ENCODE measurements at places on chromosomes 12 and 14.

DNA sequence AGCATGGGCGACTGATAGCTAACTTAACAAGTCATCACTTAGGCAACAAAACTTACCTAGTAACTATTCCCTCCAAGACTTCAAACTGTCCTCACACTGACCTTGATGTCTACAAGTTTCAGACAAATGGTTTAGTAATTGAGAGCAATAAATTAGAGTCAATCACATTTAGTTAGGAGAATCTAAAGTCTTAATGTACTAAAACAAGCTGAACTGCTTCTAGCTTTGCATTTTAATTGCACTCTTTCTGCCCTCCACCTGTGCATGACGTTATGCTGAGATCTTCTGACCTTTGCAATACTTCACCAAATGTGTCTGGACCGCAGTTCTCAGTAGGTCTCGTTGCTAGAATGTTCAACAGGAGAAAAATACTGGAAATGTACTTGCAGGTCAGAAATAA lies 158.0 kb downstream of the PIK3C2G start:
- DNase-seq, result no peak

- DNase-seq, result no peak
These were observed 127.1 kb downstream of the CAPZA3 start for GRCh38 chr12:18864900-18865561.

DNA sequence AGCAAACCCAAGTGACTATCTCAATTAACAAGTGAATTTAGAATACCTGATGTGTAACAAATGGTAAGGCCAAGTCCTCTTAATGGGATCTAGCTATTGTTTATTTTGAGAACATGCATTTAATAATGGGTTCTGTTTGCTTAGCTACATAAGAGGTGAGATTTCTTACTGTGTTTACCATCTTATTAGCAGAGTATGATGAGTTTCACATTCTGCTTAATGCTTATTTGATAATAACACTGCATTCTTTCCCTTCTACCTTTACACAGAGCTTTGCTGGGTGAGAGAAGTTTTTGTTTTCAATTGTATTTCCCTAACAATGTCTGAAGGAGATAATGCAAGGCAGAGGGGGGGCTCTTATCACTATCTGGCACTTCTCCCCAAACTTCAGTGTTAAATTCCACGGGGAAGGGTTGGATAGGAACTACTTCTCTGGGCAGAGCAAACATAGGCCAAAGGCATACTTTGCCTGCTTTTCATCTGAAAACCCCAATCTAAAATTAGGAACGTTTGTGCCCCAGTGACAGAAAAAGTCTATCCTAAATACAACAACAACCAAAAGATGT lies 129.0 kb upstream of the ATXN7L3B start:
- DNase-seq, result no peak

GRCh38 chr12:94143951-94144350 lies 4.4 kb upstream of the PLXNC1 start:
- DNase-seq, result no peak

- no peak for DNase-seq
These were observed 2.8 kb downstream of the OLR1 start for GRCh38 chr12:10169104-10169503.

- DNase-seq, result no peak
These were observed 41.4 kb downstream of the RIMBP2 start for GRCh38 chr12:130674676-130675075.

- no peak for DNase-seq
These were observed 337.1 kb downstream of the TMEM121 start for GRCh38 chr14:105863296-105864108.

DNA sequence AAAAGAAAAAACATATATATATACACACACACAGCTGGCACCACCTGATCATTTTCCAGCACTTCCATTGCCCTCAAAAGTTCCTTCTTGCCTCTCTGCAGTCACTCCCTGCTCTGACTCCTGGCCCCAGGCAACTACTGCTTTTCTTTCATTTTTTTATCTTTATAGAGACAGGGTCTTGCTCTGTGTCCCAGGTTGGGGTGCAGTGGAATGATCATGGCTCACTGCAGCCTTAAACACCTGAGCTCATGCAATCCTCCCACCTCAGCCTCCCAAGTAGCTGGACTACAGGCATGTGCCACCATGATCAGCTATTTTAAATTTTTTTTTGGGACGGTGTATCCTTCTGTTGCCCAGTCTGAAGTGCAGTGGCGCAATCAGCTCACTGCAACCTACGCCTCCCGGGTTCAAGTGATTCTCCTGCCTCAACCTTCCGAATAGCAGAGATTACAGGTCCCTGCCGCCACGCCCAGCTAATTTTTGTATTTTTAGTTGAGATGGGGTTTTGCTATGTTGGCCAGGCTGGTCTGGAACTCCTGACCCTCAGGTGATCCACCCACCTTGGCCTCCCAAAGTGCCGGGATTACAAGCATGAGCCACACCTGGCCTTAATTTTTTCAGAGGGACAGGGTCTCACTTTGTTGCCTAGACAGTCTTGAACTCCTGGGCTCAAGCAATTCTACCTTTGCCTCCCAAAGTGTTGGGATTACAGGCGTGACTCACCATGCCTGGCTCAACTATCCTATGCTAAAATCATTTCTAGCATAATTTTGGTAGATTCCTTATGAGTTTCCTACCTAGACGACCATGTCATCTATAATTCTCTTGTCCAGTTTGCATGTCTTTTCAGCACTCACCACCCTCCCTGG lies 7.8 kb downstream of the HSP90AA1 start:
- DNase-seq, result no peak

DNA sequence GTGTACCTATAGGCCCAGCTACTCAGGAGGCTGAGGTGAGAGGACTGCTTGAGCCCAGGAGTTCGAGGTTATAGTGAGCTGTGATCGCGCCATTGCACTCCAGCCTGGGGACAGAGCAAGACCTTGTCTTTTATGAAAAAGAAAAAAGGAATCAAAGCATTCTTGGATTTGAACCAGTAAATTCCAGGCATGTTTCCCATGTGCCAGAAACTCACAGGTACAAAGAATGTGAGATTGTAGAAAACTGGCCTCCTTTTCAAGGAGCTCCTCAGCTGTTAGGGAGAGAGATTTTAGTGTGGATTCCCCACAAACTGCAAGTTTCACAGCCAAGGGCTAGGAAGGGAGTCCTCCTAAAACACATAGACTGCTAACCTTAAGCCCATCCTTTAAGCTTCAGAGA lies 95.0 kb downstream of the FOXN4 start:
- DNase-seq, result no peak

GRCh38 chr14:91883753-91884152 lies 16.4 kb upstream of the TC2N start:
- no peak for DNase-seq

DNA sequence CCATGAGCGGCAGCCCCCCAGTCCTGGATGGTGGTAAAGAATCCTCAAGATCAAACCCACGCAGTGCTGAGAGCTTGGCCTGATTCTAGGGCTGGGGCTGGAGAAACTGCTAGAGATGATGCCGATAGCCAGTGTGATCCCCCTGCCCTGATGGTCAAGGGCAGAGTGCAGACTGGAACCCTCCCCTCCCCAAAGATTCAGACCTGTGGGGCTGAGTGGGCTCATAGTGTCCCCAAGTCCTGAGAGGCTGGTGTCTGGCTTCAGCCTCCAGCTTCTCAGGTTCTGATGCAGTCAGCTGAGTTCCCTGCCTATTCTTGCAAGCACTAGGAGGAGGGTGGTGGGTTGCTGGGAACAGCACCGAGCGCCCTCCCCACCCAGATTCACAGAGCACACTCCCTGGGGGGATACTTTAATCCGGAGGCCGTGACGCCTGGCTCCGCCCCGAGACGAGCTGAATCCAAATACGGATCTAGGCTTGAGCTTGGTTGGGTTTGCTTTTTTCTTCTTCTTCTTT lies 11.9 kb downstream of the RHOF start:
- no peak for DNase-seq

DNA sequence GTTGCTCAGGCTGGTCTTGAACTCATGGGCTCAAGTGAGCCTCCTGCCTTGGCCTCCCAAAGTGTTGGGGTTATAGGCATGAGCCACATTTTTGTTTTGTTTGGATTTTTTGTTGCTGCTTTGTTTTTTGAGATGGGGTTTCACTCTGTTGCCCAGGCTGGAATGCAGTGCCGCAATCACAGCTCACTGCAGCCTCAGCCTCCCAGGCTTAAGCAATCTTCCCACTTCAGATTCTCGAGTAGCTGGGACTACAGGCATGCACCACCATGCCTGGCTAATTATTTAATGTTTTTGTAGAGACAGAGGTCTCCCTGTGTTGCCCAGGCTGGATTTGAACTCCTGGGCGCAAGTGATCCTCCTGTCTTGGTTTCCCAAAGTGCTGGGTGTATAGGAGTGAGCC lies 5.7 kb upstream of the PLEK2 start:
- no peak for DNase-seq

- DNase-seq, result no peak
These were observed 38.2 kb upstream of the SYCP3 start for GRCh38 chr12:101777485-101777884.

DNA sequence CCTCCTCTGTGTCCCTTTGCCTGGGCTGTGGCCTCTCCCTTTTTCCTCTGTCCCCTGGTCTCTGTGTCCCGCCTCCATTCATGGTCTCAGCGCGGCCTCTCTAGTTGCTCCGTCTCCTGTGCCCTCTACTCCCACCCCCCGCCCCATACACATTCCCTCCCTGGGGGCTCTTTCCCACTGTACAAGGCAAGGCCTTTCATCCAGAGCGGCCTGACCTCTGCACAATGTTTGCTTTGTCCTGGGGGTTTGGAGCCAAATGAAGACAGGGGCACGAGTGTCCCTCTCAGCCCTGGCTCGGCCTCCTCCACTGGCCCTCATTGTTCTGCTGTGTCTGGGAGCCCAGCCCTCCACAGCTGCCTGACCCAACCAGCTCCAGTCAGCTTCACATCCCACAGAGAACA lies 678.6 kb downstream of the BCL11B start:
- DNase-seq, result no peak

GRCh38 chr12:57850854-57851430 lies 4.4 kb upstream of the CTDSP2 start:
- peak; percentile 37 for DNase-seq

DNA sequence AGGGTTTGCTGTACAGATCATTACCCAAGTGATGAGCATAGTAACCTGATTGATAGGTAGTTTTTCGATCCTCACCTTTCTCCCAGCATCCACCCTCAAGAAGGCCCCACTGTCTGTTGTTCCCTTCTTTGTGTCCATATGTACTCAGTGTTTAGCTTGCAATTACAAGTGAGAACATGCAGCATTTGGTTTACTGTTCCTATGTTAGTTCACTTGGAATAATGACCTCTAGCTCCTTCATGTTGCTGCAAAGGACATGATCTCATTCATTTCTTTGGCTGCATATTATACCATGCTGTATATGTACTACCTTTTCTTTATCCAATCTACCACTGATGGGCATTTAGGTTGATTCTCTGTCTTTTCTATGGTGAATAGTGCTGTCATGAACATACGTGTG lies 181.6 kb upstream of the FOXG1 start:
- DNase-seq, result no peak

GRCh38 chr12:66275040-66275439 lies 27.3 kb upstream of the HELB start:
- DNase-seq, result no peak

- no peak for DNase-seq
These were observed 406.1 kb upstream of the TMPO start for GRCh38 chr12:98109266-98109665.

DNA sequence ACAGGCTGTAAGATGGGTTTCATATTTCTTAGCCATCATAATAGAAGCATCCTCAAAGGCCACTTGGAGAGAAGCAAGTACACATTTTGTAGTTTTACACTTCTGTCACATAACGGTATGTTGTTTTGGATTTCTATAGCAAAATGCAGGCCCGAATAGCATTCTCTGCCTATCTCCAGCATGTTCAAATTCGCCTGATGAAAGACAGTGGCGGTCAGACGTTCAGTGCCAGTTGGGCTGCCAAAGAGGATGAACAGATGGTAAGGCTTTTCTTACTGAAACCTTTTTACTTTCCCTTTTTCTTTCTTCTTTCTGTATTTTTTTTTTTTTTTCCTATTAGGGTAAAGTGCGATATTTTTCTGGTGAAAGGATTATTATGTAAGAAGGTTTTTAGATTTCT lies 110.5 kb downstream of the TTLL5 start:
- no peak for DNase-seq

GRCh38 chr12:121145221-121145620 lies 12.5 kb downstream of the P2RX7 start:
- DNase-seq, result no peak

DNA sequence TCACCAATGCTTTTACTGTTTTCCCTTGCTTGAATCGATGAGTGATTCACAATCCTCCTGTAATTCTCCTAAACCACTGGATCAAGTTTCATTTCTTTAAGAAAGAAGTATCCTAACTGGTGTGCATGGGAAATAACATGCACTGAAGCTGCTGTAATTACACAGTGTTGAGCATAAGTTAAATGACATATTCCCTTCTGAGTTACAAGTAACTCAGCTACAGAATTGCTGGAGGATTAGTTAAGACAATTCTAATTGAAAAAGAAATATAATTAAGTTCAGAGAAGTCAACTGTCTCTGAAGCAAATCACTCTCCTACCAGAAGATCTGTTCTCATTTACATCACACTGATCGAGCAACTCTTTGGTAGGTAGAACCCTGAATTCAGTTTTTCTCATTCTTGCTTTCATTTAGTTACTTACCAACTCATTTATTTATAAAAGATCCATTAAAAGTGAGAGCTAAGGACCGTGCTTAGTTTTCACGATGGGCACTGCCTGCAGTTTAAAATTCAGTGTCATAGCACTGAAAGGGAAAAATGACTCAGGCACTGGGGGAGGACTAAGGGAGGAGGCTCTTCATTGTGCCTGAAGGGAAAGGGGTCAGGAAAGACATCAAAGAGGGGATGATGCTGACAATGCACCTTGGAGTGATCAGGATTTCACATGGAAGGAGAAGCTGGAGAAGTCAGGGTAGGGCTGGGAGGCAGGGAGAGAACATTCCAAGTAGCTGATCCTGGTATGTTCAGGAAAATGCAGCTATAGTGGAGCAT lies 327.2 kb downstream of the EMP1 start:
- DNase-seq, result no peak

GRCh38 chr14:100263141-100263540 lies 24.2 kb downstream of the YY1 start:
- DNase-seq, result no peak

DNA sequence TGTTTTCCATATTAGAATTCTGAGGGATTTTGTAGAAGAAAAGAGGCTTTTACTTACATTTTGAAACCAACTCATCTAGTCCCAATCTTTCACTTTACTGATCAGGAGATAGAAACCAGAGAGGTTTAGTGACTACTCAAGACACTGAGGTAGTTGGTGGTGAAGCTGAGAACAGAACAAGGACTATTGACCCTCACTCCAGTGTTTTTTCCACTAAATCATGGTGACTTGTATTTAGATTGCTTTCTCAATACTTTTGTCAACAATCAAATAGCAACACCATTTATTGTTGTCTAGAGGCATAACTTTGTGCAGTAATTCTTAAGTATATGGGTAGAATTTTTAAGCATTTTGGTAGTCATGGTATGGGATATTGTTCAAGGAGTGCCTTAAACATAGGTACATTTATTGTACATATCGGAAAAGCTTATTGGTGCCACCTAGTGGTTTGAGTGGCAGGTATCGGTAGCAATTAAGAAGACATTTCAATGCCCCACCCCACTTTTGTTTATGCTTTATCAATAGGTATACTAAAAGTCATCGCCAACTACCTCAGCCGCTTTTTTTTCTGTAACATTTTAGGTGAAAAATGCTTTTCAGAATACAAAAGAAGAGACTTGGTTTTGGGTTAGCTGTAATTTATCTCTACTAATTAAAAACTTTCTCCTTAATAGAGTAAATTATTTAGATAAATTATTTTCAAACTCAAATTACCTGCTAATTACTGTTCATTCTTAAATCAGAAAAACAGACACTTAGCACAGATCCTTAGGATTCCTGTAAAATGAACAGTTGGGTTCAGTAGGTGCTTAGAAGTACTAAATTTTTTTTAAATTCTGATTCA lies 47.3 kb upstream of the PAWR start:
- DNase-seq, result peak; percentile 74
